ENCODE measurements at places on chromosomes 2 and 18.
A peak's percentile ranks its signal among the peaks of the same experiment; 100 is the strongest.

DNA sequence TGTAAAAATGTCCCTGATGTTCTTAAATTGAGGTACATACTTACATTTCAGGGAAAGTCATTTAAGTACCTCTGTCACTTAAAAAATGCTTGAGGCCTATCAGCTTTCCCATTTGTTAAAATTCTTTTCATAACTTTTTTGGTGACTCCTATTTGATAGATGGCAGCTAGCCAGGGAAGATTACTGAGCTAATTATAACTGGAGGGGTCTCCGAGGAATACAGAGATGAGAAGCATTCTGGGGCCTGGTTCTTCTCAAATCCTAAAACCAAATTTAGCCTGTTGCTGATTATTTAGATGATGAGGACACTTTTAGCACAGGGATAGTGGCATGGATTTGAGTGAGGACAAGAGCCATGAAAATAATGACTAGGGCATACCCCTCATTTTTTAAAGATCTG lies 4.8 kb downstream of the UGP2 start:
- no peak for DNase-seq

GRCh38 chr2:43478412-43479086 lies 117.3 kb downstream of the THADA start:
- no peak for DNase-seq

DNA sequence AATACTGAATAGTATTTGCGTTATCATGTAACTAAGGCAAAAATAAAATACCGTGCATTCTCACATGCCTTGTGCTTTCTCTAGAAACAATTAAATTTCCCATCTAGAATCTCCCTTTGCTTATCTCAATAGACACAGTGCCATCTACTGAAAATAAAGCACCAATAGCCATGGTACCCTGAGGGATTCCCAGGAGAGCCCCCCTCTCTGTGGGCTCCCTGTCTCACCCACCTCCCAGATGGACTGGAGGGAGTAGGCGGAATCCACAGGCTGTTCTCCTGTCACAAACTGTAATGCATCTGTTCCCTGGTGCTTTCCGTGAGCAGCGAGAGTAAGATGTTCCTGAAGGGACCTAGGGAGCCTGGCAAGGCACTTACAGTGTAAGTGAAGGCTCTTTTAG lies 112.4 kb upstream of the UPP2 start:
- DNase-seq, result no peak

- no peak for DNase-seq
These were observed 266.8 kb upstream of the RAB6C start for GRCh38 chr2:129712676-129712985.

- no peak for DNase-seq
These were observed 85.3 kb downstream of the ASAP2 start for GRCh38 chr2:9291866-9292265.

- DNase-seq, result no peak
These were observed 122.7 kb downstream of the VIT start for GRCh38 chr2:36819095-36819711.

DNA sequence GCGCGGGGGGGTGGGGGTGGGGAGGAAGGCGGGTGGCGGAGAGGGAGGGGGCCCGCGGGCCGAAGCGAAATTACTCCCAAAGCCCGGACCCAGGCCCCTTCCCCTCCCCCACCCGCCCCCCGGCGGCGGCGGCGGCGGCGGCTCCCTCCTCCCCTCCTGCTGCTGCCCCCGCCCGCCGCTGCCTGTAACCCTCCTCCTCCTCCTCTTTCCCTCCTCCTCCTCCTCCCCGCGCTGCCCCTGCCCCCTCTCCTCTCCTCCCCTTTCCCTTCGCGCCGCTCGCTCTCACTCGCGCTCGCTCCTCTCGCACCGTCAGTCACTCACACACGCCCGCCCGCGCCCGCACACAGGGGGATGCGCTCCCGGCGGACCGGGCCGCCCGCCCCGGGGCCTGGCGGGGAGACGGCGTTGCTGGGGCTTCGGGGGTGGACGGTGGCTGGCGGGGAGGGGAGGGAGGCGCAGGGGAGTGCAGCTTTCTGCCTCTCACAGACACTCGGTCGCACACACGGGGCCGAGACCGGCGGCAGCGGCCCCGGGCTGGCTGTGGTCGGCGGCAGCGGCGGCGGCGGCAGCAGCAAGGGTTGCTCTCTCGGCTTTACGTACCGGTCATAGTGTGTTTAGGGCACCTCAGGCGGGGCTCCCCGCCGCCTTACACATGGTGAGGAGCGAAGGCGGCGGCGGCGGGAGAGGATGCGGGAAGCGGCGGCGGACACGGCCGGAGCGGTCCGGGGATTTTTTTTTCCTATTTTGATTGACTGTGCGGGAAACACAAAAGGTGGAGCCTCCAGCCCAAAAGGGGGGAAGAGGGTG lies 405 bp downstream of the SP3 start:
- DNase-seq, result peak; percentile 72

GRCh38 chr18:36155851-36156757 lies 26.4 kb downstream of the ELP2 start:
- no peak for DNase-seq

GRCh38 chr2:28274911-28275685 lies 117.6 kb upstream of the FOSL2 start:
- peak; percentile 66 for DNase-seq

- DNase-seq, result no peak
These were observed 429.3 kb downstream of the TGIF1 start for GRCh38 chr18:3879114-3879835.

- DNase-seq, result no peak
These were observed 392.5 kb downstream of the THSD7B start for GRCh38 chr2:137157851-137158250.

GRCh38 chr2:30615926-30616325 lies 168.9 kb downstream of the LCLAT1 start:
- DNase-seq, result no peak

GRCh38 chr2:54332386-54332785 lies 76.4 kb upstream of the TSPYL6 start:
- DNase-seq, result no peak

DNA sequence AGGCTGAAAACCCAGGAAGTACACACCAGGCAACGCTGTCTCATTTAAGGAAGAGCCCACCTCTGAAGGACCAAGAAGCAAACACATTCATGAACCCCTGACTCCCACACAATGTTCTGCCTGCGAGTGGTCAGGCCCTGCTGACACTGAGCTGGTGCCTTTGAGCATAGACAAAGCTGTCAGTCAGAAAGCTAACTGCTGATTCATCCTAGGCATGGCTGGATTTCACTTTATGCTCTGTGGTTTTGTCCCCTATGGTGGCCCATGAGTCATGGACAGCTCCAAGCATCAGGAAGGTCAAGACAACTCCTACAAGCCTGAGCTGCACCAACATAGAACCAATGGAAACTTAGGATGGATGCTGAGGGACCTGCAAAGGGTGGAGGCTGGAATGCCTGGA lies 78.9 kb downstream of the UXS1 start:
- peak; percentile 36 for DNase-seq

GRCh38 chr18:36543991-36544725 lies 246.6 kb downstream of the FHOD3 start:
- no peak for DNase-seq

DNA sequence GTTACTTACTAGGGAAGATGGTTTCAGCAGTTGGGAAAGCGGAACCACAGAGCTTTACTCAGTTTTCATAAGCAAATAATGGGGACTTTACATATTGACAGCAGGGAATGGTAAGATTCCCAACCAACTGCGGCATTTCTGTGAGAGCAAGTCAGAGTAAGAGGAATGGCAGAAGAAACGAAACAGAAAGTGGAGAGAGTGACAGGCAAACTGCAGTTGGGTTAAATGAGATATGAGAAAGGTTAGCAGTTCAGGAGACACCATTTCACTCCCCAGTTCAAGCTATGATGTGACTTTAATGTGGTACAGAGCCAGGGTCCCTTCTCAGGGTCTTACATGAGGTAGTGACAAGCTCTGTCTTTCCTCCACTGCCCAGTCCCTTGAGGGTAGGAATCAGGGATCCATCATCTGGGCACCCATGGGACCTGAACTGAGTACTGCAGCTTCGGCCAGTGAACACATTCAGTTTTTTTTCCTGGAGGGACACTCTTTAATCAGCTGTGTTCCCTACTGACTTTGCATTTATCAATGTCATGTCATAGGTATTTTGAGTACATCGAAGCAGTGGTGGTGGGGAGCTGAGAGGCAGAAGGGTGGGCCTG lies 33.0 kb upstream of the GREB1 start:
- DNase-seq, result no peak

- peak; percentile 24 for DNase-seq
These were observed 18.4 kb downstream of the PREPL start for GRCh38 chr2:44342854-44343253.

- DNase-seq, result no peak
These were observed 16.4 kb downstream of the EMX1 start for GRCh38 chr2:72933646-72934151.

GRCh38 chr18:2714140-2714539 lies 58.6 kb downstream of the SMCHD1 start:
- DNase-seq, result no peak

DNA sequence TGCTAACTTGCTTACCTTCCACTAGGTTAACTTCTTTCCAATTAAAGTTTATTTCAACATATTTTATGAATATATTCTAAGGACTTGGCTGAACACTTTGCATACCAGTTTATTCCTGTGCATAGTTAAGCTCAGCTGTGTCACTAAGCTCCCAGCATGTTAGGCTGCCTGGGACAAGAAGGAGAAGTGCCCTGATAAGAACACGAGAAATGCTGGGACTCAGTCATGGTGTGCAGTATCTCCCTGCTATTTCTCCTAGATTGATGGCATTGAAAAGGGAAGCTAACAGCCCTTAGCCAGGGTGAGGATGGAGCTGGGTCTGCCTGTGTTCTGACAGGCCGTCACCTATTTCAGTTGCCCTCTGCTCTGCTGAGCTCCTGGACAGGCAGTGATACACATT lies 164.3 kb downstream of the TRABD2A start:
- DNase-seq, result no peak

- peak; percentile 14 for DNase-seq
These were observed 206.2 kb downstream of the ARL4C start for GRCh38 chr2:234290671-234291070.

DNA sequence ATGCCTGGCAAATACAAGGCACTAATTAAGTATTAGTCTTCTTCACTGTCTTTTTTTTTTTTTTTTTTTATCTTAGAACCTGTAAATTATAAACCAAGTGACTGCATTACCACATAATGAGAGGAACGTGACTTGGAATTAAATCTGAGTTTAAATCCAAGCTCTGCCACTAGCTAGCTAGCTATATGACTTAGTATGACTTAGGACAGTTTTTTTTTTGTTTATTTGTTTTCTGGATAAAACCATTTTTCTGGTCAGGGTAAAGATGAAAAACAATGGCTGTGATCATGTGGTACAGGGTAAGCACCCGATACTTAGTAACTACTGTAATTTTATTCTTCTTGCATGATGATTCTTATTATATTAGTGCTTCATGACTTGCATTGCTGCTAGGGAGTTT lies 191.8 kb upstream of the LRRTM1 start:
- no peak for DNase-seq

DNA sequence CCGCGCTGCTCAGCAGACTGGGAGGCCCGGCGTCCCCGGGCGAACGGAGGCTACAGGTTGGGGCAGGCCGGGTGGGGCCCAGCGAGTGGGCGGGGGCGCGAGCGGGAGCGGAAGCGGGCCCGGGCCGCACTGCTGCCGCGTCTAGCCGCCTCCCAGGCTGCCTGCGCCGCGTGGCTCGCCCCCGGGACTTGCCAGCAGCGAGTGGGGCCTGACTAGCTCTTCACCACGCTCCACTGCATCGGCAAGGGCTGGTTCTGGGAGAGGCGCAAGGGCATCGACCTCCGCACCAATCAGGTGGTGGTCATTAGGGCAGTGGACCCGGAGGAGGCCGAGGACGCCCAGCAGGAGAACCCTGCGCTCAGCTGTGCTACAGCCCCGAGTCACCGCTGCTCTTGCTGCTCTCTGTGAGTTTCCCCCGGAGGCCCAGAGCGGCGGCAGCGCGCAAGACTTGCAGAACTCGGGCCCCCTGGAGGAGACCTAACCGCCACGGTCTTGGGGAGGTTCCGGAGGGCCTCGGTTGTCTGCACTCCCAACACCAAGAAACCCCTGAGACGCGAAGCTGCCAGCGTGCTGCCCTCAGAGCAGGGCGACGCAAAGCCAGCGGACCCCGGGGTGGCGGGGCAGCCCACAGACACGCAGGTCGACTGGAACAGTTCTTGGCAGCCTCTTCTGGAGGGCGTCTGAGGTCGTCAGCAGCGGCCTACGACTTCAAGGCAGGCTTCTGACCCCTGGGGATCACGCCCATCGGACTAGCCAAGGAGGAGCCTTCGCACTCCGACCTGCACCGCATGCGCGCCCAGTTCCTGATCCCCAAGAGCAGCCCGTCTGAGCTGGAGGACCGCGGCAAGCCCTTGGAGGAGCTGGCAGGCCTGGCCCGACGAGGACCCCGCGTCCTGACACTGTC lies 27.2 kb upstream of the PTPN2 start:
- no peak for DNase-seq

GRCh38 chr2:206986943-206987342 lies 47.6 kb downstream of the CPO start:
- no peak for DNase-seq

DNA sequence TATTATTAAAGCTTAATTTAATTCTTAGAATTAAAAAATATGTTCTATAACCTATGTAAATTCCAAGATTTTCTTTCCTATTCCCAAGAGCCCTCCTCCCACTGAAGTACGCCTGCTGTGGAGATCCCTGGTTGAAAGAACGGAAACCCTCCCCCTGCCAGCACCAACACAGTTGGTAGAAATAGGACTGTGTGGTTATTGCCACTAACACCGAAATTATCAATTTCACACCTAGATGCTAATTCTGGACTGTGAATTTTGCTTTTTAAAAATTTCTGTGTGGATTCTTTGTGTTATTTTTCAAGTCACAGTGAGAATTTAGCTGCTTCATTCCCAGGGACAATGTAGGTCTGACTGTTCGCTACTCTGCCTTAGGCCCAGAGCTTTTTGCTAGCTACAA lies 305.8 kb upstream of the HNMT start:
- no peak for DNase-seq

GRCh38 chr2:88258208-88258607 lies 88.1 kb downstream of the THNSL2 start:
- no peak for DNase-seq

DNA sequence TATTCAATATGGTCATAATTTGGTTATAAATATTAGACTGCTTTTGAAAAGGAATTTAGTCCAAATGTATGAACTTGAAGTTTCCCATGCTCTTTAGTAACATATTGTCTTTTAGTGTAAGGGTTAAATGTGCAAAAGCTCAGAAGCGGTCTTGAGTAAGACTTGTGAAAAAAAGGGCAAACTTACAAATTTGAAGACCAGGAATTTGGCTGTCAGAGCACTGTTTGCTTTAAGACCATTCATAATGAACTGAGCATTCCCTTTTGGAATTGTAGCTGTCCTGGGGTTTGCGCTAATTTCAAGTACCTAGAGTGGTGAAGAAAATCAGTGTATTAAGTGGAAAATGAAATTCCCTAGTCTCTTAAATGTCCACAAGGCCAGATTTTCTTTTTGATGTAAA lies 6.9 kb upstream of the ZEB2 start:
- DNase-seq, result no peak

- no peak for DNase-seq
These were observed 165.9 kb downstream of the MYT1L start for GRCh38 chr2:2165135-2165534.

- DNase-seq, result no peak
These were observed 522.6 kb downstream of the TDRD15 start for GRCh38 chr2:21646345-21646744.

GRCh38 chr2:175175896-175176295 lies 5.6 kb downstream of the ATP5MC3 start:
- no peak for DNase-seq

GRCh38 chr2:69007603-69008002 lies 5.4 kb upstream of the ANTXR1 start:
- DNase-seq, result no peak
